ENCODE measurements at places on chromosomes 6 and 20. TPM values are rescaled to one million over a fixed set of nuclear protein-coding genes. Genes with fewer than 3 reads are reported as not detected.
A peak's percentile ranks its signal among the peaks of the same experiment; 100 is the strongest.

- DNase-seq = no peak
These were observed 195.3 kb upstream of the KCNK16 start for GRCh38 chr6:39517756-39518155.

GRCh38 chr20:38152621-38153221 is 12.3 kb downstream of the TGM2 start:
- DNase-seq = no peak

DNA sequence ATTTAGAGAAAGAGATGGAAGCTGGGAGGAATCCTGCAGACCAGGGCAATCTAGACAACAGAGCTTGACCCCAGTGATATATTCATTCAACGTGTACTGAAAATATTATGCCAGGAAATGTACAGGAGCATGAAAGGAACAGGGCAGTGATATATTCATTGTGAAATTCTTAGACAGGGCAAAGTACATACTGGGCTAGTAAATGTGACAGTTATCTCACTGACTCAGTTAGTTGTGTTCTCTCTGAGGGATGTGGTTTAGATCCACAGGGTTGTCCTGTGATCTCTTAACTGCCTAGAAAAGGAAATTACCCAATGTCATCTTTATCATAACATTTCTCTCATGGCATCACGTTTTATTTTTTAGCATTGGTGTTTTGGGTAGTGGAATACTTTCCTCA is 891.3 kb downstream of the EYS start:
- DNase-seq = no peak

POM121L2 gene
- not detected for total RNA-seq

DNA sequence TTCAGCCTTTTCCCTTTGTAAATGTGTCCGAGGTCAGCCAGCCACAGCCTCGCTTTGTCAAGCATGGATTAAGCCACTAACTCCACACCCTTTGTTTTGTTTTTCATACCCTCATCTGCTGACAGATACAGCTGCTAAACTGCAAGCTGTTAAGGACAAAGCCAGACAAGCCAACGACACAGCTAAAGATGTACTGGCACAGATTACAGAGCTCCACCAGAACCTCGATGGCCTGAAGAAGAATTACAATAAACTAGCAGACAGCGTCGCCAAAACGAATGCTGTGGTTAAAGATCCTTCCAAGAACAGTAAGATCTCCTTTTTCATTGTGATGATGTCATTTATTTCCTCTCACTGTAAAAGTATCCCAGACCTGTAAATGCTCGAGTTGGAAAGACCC is 269.3 kb downstream of the ARHGAP18 start:
- peak; percentile 11 for DNase-seq

GRCh38 chr6:44954281-44954680 is 373.8 kb upstream of the RUNX2 start:
- DNase-seq = no peak

DNA sequence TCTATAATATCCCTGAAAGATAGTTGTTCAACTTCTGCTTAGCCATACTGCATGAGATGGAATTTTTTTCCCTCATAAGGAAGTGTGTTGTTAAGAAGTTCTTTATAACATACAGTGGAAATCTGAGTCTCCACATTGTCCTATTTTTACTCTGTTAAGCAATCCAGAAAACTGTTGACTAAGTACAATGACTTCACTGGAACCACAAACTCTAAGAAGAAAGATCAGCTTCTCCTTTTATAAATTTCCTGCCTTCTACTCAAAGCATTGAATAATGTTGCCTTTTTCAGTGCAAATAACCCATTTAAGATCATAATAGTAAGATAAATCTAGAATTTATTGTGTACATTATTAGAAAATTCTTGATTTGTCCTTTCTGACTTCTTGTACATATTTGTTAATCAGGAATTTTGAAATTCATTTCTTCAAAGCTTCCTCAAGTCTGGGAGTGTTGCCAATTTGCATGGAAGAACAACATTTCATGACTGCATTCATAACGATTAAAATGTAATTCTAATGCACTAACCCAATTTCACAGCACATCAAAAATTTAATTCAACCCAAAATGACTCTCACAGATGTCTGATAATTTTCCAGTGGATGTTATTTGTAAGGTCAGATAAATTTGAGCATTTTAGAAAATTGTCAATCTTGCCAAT is 45.6 kb upstream of the ANKEF1 start:
- DNase-seq = peak; percentile 15

BFSP1 gene
- 3.3 TPM for total RNA-seq

TRAM2 gene
- 25.2 TPM for total RNA-seq

DNA sequence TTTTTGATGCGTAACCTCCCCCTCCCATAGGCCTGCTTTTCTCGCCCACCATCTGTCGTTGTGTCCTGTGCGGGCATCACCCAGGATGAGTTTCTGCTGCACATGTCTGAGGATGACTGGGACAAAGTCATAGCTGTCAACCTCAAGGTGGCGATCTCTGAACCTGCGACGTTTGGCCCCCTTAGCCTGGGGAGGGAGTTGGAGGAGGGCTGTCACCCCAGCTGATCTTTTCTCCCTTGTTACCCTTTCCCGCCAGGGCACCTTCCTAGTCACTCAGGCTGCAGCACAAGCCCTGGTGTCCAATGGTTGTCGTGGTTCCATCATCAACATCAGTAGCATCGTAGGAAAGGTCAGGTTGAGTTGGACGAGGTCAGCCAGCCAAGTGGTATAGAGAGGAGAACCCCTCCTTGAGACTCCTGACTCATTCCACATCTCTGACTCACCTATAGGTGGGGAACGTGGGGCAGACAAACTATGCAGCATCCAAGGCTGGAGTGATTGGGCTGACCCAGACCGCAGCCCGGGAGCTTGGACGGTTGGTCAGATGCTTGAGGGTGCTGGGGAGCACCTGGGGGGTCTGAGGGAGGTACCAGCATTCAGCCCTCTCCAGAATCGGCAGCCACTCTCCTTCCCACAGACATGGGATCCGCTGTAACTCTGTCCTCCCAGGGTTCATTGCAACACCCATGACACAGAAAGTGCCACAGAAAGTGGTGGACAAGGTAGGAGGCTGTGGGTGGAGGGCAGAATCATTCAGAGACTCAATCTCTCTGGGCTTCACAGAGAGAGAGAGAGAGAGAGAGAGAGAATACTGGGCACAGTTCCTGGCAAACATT is 954 bp downstream of the HSD17B8 start:
- DNase-seq = no peak

DNA sequence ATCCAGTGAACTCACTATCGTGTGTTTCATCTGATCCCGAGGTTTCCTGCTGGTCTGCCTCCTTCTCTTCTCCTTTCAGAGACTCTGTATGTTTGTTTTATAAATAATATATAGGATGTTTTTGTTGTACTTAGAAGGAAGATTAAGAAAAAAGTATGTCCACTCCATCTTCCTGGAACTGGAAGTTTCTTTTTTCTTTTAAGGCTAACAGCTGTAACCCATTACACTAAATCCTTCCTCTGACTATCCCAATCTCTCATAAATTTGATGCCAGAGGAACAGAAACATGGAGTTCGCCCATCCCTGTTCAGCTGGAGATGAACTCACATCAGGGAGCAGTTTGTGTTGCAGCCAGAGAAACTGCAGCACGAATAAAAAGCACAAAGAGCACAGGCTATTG is 20.7 kb downstream of the RIPK1 start:
- peak; percentile 64 for DNase-seq

SIRPB1 gene
- total RNA-seq = 0.26 TPM

GRCh38 chr6:73058736-73059135 is 166.6 kb downstream of the KHDC1L start:
- DNase-seq = no peak

TFAP2A gene
- 1.6 TPM for total RNA-seq

DNA sequence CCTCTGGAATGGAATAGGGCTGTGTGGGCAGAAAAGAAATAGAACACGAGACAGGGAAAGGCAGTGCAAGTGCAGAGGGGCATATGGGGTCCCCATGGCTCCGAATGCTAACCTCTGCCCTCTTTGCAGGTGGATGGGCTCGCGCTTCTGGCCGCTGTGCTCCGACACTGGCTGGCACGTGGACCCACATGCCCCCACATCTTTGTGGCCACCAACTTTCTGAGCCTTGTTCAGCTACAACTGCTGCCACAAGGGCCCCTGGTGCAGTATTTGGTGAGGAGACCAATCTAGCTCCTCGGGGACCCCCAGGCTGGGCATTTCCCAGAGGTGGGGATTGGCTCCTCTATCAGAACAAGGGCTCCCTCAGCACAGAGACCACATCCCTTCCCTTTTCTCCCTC is 1.1 kb upstream of the SAPCD1 start:
- no peak for DNase-seq

GRCh38 chr20:60424267-60424902 is 466.2 kb downstream of the CDH26 start:
- DNase-seq = no peak

GABRR1 gene
- not detected for total RNA-seq

GRCh38 chr6:104862456-104862855 is 2.7 kb upstream of the HACE1 start:
- DNase-seq = no peak
